Lower lobe of right lung (tissue), 2 donors: ENCODE measurements at places on chromosomes 5 and 9.

DNA sequence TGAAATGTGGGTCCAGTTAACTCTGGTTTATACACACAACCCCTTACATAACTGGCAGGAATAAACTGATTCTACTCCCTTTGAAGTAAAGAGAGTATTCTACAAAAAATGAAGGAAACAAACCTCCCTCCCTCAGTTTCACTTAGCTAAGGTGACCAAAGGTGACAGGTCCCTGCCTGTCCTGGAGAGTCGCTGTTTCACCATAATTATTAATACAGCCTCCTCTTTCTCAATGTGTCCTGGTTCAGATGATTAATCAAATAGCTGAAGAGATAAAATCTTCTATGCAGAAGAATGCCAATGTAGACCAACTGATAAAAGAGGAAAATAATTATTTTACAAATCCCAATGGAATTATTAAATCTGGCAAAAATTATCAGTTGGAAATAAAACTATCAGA is 163.7 kb upstream of the GNA14 start:
- no peak for DNase-seq

- no peak for DNase-seq
These were observed 274.5 kb upstream of the C9orf72 start for GRCh38 chr9:27847818-27848217.

GRCh38 chr5:112546946-112547592 is 128.0 kb upstream of the EPB41L4A start:
- no peak for DNase-seq

- DNase-seq = no peak
These were observed 234.5 kb downstream of the PAPPA start for GRCh38 chr9:116387934-116388698.

DNA sequence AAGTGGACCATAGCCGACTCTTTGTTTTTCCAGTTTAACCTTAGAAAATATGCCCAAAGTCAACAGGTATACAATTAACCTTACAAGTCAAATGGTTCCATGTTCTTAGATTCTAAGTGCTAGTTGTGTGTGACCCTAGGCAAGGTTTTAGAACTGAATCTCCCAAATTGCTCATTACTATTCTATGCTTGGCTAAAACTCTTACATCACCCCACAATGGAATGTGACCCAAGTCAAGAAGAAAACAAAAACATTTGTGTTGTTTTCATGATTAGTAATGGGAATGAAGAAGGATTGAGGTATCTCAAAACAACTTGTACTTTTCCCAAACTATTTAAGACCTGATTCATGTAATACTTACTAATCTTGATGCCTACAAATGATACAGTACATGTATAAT is 159.2 kb downstream of the ARRDC3 start:
- DNase-seq = no peak
